Left colon (tissue), 2 donors: ENCODE measurements at places on chromosomes 1 and 21.

DNA sequence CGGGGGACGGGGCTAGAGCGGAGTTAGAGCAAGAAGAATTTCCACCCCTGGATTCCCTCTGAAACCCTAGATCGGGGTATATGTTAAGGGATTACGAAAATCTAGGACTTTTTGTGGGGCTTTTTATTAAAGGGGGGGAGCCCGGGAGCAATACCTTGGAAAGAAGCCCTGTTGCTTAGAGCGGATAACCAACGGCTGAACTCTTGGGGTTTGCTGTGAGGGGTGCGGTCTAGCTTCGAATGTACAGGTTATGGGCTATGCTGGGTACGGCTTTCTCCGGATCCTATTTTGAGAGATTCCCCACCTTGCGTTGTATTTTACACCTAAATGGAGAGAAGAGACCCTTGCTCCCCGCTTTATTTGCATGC lies 626 bp downstream of the DYRK3 start:
- no peak for DNase-seq

DNA sequence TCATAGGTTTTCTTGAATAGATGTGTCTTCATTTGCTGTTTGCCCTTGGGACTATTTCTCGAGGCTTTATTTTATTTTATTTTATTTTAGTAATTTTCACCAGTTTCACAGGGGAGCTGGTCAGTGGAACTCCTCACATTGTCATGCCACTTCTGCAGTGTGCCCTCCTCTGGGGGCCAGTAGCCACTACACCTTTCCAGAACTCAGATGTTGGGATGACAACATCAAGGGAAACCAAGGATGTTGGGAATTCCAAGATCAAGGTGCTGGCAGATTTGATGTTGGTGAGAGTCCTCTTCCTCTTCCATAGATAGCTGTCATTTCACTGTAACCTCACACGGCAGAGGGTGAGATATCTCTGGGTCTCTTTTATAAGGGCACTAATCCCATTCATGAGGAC lies 35.5 kb downstream of the SLC26A9 start:
- no peak for DNase-seq

DNA sequence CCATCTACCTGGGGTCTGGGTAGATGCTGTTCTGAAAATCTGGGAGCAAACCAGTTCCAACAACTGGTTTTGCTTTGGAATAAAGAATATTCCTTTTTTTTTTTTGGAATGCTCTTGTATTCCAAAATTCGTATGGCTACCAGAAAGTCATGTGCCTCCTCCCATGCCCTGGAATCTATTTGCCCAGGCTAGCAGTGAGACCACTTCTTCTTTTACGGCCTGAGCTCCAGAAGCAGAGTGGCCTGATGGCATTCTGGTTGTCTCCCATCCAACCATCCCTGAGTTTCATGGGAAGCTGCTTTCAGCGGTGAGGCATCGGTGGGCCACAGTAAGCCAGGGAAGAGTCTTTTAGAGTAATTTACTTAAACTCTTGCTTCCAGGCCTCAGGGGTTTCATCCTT lies 113.4 kb upstream of the RAB4A start:
- no peak for DNase-seq

DNA sequence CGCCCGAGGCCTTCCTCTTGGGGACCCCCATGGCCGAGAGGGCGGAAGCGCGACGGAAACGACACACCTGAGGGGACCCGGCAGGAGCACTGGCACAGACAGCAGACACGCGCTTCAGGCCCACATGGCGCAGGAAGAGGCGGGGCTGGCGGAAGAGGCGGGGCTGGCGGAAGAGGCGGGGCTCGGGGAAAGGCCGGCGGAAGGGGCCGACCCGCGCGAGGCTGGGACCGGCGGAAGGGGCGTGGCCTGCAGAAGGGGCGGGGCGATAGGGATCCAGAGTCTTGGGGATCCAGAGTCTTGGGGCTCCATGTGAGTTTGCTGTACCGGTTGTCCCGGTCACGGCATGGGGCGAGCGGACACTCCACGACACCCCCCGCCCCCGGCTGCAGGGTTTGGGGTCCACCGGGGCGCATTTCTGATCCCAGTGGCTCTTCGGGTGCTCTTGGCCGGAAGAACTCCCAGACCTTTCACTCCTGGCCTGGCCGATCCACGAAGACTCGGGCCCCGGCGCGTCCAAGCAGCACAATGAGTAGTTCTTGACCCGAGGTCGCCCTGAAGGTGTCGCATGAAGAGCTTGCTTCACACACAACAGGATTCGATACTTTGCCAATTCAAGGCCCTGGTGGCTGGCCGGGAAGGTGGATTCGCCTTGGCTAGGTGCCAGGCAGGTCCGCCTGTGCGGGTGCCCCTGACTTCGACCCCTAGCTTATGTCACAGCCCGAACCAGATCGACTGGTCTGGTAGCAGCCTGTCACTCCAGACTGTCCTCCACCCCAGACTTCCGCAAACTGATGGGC lies at the start of gene URB1:
Gene URB1, minus strand, starts transcription at position 133 of the 797 bp plus-strand sequence. Its CDS starts 102 bp downstream, at position 31.
- DNase-seq, result peak; percentile 98

GRCh38 chr1:93159337-93159736 lies 20.9 kb downstream of the TMED5 start:
- no peak for DNase-seq

- no peak for DNase-seq
Measured at GRCh38 chr1:65429806-65430205, 9.3 kb downstream of the LEPR start.

DNA sequence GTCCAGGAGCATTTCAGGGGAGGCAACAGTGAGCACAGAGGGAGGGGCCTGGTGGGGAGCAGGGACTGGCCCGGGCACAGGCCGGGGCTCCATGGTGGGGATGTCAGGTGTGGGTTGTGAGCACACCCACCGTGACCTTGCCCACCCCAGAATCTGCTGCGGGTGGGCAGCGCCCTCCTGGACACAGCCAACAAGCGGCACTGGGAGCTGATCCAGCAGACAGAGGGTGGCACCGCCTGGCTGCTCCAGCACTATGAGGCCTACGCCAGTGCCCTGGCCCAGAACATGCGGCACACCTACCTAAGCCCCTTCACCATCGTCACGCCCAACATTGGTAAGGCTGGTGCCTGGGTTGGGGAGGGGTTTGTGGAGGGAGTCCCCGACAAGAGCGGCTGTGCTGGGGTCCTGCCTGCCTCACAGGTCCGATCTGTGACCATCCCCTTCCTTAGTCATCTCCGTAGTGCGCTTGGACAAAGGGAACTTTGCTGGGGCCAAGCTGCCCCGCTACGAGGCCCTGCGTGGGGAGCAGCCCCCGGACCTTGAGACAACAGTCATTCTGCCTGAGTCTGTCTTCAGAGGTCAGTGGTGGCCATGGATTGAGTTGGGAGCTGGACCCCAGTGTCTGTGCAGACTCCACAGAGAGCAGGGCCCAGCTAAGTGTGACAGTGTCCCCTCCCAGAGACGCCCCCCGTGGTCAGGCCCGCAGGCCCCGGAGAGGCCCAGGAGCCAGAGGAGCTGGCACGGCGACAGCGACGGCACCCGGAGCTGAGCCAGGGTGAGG lies 14.3 kb downstream of the PSRC1 start:
- peak; percentile 11 for DNase-seq

- no peak for DNase-seq
Measured at GRCh38 chr1:51564124-51564523, 45.1 kb upstream of the EPS15 start.

GRCh38 chr1:225855503-225856300 lies 26.5 kb downstream of the TMEM63A start:
- no peak for DNase-seq

DNA sequence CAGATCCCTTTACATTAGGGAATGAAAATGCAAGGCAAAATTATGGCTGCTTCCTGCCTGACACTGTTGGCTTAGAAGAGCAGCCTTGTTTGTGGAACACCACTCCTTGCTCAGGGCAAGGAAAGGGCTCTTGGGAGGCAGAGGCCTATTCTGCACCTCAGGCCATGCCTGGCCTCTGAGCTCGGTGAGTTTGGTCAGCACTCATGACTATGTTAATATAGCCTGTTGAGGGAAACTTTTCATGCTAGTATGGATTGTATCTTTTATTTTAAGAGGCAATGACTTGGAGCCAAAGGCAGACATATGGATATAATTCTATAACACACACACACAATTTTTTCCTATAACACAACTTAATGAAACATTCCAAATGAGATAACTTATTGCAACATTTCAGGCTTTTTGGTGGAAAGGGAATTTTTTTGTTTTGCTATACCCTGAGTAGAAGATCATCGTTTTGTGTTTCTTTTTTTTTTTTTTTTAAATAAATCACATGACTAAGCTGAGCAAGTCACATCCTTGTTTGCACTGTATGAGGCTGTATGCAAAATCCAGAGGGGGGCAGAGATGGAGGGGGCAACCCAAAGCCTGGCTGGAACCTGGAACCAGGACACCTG lies 5.6 kb upstream of the YRDC start:
- no peak for DNase-seq

DNA sequence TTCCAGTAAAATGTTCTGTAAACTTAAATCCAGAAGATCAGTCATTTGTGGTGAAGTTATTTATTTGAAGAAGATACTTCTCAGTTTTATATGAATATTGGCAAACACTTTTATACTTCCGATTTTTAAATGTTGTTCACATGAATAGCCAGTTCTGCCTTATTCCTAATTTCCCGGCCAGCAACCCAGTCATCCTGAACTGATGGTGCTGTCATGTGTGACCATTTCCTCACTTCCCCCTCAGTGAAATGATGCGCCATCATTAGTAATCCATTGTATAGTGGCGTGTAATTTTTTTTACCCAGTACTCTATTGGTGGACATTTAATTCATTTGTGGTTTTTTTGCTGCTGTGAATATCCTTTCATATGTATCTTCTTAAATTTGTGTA lies 16.4 kb downstream of the GPSM2 start:
- DNase-seq, result no peak

GRCh38 chr1:91851130-91852010 lies 34.6 kb downstream of the TGFBR3 start:
- peak; percentile 95 for DNase-seq

GRCh38 chr1:244106176-244106575 lies 55.1 kb downstream of the ZBTB18 start:
- no peak for DNase-seq

- DNase-seq, result no peak
Measured at GRCh38 chr1:150925080-150925479, 1.1 kb upstream of the SETDB1 start.

- DNase-seq, result no peak
Measured at GRCh38 chr1:40361637-40362036, 11.9 kb upstream of the SMAP2 start.

DNA sequence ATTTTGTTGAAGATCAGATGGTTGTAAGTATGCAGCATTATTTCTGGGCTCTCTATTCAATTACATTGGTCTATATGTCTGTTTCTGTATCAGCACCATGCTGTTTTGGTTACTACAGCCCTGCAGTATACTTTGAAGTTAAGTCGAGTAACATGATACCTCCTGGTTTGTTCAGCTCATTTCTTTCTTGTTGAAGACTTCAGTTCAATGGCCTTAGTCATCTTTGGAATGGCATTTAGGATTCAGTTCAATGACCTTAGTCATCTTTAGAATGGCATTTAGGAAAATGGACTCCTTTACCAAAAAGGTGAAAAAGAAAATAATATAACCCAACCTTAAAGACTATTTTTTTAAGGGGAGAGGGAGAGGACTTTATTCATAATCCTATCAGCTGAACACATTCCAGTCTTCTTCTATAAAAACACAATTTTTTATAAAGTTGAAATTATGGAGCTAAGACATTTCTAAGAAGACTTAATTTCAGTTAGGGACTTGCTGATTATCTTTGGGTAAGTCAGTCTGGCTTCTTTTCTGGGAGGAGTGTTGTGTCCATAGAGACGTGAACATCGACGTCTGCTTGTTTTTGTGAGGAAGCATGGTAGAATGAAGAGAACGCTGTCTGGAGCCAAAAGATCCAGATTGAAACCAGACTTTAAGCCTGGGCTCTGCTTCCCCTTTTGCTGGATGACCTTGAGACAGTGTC lies 48.3 kb downstream of the DDR2 start:
- no peak for DNase-seq

DNA sequence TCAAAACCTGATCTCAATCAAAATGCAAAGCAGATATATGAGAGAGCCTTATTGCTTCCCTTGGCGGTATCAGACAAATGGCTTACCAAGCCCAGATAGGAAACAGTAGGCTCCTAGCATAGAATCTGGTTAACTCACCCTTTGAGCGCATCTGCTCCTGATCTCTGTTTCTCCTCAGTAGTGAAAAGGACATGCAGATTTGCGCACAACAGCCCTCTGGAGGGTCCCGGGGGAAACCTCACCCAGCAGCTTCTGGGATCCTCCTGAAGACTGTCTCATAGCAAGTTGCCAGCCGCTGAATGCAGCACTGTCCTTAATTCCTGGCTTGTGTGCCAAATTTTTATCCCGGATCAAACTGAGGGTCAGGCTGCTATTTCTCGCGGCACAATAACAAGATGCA lies 192.2 kb downstream of the FASLG start:
- no peak for DNase-seq

DNA sequence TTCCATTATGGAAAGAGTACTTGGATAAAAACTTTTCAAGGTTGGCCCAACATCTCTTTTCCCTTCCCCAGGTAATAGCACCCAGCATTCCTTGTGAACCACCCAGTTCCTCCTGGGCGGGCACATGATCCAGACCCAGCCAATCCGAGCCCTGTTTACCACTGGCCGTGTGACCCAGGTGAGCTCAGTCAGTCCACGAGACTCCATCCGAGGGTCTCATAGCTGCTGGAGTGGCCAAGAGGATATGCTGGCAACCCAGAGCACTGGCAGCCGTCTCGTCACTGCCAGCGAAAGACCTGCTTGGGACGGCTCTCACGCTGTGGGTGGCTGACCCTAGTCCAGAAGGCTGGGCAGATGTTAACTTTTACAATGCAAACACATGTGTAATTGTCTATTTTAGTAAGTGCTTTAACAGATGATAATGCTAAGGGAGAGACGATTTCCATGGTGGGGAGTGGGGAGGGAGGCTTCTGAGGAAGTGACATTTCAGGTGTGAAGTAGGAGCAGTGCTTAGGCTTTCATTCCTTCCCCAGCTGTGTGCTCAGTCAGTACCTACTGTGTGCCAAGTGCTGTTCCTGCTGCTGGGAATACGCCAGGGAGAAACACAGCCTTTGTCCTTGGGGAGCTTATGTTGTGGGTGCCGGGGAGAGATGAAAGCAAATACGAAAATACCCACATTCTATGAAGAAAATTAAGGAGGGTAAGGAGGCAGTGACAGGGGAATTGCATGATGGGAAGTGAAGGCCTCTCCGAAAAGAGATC lies 24.5 kb downstream of the PARK7 start:
- no peak for DNase-seq

DNA sequence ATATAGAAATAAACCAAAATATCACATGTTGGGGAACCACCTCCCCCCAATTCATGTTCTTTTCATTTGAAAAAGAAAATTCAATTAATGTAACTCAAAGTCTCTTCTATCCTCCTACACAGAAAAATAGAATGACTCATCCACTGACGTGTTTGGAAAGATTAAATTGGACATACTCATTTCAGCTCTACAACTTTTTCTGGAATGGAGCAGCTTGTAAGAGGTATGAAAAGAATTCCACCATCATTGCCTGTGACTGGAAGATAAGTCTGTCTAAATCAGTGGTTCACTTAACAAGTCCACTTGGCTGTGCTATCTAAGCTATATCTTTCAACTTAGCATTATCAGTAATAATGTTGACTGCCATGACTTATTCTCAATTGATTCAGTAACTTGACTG lies 702.3 kb downstream of the BRINP3 start:
- DNase-seq, result no peak
